ENCODE measurements at places on chromosomes 2 and 18.

GRCh38 chr18:67951137-67951536 is 434.6 kb upstream of the DSEL start:
- no peak for DNase-seq

GRCh38 chr2:133667085-133667484 is 98.8 kb upstream of the NCKAP5 start:
- DNase-seq, result no peak

DNA sequence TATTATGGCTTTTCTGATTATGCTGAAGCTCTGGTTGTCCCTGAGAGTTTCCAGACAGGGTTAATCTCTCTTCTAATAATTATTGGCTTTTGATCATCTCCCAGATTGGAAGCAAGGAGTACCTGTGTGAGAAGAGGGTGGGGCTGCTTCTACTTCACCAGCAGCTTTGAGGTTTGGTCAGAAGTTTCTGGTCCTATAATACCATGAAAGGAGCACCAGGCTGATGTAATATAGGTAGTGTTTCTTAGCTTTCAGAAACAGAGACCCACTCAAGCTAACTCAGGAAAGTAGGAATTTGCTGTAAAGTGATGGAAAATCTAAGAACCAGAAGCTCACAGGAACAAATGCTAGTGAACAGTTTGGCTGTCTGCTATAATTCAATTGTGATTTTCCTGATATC is 57.6 kb downstream of the SGPP2 start:
- DNase-seq, result no peak

DNA sequence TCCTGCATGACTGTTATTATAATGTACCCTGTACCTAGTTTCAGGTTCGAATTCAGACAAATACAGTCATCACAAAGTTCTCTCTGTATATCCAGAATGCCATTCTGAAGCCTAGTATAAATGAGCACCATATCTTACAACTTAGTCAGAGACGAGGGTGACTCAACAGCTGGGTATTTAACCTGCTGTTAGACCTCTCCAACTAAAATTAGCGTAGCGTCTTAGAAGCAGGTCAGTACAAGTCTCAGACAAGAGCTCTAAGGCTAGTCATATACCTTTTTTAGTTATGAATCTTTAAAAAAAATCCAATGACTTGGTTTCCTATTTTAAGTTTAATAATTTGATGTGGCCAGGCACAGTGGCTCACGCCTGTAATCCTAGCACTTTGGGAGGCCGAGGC is 74.1 kb downstream of the CABYR start:
- DNase-seq, result no peak

DNA sequence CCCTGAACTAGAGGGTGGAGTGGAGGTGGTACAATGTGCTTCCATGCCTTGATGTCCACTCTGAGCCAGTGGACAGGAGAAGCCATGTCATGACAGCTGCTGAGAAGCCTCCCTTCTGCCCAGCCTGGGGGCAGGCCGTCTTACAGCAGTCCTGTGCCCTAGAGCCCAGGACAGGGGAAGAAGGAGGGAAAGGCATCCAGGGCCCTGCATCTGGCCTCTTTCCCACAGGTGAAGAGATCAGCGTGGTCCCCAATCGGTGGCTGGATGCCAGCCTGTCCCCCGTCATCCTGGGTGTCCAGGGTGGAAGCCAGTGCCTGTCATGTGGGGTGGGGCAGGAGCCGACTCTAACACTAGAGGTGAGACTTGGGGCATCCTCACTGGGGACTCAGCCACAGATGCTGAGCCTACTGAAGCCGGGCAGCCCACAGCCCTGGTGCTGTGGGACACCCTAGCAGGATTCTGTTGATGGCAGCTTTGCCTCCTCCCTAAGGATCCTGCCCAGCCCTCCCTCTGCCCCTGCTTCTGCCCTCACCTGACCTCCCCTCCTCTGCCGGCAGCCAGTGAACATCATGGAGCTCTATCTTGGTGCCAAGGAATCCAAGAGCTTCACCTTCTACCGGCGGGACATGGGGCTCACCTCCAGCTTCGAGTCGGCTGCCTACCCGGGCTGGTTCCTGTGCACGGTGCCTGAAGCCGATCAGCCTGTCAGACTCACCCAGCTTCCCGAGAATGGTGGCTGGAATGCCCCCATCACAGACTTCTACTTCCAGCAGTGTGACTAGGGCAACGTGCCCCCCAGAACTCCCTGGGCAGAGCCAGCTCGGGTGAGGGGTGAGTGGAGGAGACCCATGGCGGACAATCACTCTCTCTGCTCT is 3.1 kb downstream of the IL36RN start:
- DNase-seq, result no peak

DNA sequence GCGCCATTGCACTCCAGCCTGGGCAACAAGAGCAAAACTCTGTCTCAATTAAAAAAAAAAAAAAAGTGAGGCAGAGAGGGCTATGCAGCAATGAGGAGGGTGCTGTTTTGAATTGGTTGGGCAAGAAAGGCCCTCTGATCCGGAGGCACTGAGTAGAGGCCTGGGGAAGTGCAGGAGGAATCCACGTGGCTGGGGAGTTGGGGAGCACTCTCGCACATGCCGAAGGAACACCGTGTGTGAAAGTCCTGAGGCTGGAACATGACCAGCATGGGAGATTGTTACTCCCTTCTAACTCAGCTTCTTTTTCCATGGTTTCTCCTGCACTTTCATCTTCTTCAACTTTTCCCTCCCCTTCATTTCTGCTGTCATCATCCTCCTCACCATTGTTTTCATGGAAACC is 347.9 kb upstream of the HS6ST1 start:
- DNase-seq, result no peak

- DNase-seq, result no peak
Measured at GRCh38 chr18:32871786-32872185, 99.0 kb upstream of the KLHL14 start.

DNA sequence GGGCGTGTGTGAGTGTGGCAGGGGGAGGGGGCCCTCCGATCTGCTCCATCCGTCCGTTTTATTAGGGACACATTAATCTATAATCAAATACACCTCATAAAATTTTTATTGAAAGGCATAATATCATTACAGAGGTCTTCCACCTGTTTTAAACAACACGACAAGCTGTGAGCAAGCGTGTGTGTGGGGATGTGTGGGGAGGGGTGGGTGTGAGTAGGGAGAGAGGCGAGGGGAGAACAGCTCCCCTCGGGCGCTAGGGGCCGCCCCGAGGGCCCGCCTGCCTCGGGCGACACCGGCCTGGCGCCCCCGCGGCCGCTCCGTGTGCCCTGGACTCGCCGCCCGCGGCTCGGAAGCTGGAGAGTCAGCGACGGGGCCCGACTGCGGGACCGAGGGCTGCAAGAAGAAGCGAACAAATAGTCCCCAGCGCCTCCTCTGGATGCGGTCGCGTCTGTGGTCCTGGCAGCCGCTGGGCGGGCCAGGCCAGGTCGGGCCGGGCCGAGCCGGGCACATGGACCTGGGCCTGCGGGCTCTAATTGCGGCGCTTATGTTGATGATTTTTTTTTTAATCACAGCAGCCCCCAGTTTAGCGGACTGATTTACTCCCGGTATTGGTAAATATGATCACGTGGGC is 352 bp upstream of the HOXD9 start:
- DNase-seq, result no peak

- no peak for DNase-seq
Measured at GRCh38 chr2:9710311-9710710, 79.5 kb upstream of the YWHAQ start.
